Effector CD8-positive, alpha-beta T cell (primary cell): ENCODE measurements at places on chromosomes 1 and 21.

DNA sequence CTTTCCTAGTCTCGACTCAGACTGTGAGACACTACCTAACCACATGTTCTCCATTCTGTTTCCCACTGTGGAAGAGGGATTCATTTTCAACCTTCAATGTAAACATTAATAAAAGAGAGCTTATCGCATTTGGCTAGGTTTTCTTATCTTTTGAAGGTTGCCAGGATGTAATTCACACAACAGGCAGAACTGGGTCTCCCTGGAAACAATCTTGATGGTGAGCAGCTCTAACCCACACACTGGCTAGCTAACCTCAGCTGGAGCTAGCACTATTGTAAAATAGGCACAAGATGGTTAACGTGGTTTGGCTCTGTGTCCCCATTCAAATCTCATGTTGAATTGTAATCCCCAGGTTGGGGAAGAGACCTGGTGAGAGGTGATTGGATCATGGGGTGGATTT is 75.1 kb downstream of the ZSCAN20 start:
- no peak for DNase-seq

- DNase-seq = no peak
Observed at GRCh38 chr1:56169856-56170255, 409.5 kb downstream of the PLPP3 start.

GRCh38 chr1:156151093-156151688 is 2.2 kb upstream of the SEMA4A start:
- DNase-seq = no peak

- DNase-seq = no peak
Observed at GRCh38 chr1:69643266-69643665, 75.5 kb downstream of the LRRC7 start.

DNA sequence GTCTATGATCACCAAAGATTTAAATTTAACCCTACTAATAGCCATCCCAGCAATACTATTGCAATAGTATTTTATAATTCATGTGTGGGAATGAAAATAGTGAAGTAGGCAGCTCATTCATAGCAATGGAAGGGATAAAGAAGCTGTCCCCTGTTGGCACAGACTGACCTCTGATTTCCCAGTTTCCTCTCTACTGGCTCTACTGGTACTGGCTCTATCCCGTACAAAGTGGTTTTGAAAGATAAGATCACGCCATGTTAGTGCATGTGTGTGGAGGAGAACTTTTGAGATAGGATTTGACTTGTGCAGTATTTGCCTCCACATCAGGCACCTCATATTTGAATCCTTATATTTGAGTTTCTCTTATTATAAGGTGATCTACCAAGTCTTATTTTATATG is 227.3 kb upstream of the ADGRL2 start:
- no peak for DNase-seq

DNA sequence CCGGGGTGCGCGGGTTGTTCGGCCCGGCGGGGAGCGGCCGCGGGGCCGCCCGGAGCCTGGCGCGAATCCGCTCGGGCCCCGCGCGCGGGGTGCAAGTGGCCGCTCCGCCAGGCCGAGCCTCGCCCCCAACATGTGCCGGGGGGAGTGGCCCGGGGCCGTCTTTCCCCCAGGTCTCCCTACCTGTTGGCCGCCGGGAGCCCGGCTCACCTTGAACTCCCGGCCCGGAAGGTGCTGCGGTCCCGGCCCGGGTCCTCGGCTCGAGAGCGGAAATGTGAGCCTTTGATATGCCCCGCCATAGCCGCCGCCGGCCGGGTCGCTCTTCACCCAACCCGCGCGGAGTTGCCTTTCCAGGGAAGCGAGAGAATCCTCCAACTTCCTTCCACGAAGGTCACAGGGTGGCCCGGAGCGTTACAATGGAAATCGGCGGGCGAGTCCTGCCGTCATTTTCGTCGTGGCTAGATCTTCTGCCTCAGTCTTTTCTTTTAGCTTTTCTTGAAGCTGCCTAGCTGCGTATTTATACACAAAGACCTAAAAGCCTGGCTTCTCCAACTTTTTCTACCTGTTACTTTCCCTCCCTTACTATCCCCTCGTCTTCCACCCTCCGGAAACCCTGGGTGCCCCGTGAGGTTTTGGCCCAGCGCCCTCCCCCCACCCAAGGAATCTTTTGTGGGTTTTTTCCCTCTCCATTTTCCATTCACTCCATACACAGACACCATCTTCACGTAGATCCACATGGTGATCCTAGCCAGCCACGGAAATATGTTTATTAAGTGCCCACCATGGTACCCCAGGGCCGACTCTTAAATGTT is 867 bp downstream of the PTGFRN start:
- DNase-seq = no peak

DNA sequence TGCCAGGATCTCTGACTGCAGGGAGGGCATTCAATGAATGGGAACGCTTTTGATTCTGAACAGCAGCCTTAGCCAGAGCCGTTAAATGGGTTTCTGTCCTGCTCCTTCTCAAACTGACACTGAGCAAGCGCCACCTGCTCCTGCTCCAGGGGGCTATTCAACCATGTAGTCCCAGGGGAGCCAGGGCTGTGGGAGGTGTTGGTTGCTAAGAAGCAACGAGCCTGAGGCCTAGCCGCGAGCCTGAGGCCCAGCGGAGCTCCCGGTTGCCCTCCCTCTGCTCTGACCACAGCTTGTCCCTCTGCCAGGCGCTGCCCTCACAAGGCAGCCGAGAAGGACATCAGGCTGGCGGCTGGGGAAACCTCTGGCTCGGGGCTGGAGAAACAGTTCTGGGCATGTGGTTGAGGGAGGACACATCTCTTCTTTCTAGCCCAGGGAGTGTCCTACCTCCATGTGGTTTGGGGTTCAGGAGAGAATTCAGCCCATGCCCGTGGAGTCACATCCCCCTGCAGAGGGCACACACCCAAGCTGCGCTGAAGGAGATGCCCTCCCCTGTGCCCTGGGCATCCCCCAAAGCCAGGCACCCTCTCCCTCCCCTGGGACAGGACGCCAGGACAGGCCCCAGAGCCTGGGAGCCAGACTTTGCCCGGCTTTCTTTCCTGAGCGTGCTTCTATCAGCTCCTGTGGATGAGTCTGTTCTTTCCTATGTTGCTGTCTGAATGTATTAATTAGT is 18.0 kb downstream of the PCP4 start:
- DNase-seq = no peak

GRCh38 chr1:178581351-178582303 is 68.7 kb downstream of the TEX35 start:
- no peak for DNase-seq

GRCh38 chr1:27353166-27353565 is 11.3 kb downstream of the SYTL1 start:
- no peak for DNase-seq

DNA sequence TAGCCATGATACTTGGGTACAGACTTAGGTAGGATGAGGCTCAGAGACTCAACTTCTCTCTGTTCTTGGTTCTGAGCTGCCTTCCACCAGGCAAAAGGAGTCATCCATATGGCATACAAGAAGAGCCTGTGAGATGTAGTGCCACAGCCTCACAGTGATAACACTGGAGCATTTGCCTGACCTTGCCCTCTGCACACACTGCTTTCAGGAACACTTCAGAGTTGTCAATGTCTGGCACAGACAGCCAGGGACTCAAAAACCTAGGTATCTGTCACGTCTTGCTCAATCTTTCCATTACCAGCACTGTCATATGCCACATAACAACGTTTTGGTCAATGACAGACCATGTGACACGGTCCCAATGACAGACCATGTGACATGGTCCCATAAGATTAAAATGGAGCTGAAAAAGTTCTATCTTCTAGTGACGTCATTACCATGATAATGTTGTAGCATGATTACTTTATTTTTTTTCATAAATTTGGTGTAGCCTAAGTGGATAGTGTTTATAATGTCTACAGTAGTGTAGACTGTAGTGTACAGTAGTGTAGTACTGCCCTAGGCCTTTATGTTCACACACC is 199.9 kb upstream of the CTTNBP2NL start:
- no peak for DNase-seq

- DNase-seq = no peak
Observed at GRCh38 chr1:39189592-39190041, 14.9 kb upstream of the MACF1 start.

- DNase-seq = no peak
Observed at GRCh38 chr1:150156868-150157603, 7.3 kb downstream of the PLEKHO1 start.
